Hindlimb muscle (tissue), 1 donor: ENCODE measurements at places on chromosomes 7 and 10.

- no peak for DNase-seq
Measured at GRCh38 chr10:74825371-74826141, 844 bp upstream of the KAT6B start.

- DNase-seq: no peak
Measured at GRCh38 chr7:6022707-6023106, 8.5 kb upstream of the ANKRD61 start.

GRCh38 chr7:17665029-17665428 lies 275.3 kb downstream of the SNX13 start:
- DNase-seq: no peak

DNA sequence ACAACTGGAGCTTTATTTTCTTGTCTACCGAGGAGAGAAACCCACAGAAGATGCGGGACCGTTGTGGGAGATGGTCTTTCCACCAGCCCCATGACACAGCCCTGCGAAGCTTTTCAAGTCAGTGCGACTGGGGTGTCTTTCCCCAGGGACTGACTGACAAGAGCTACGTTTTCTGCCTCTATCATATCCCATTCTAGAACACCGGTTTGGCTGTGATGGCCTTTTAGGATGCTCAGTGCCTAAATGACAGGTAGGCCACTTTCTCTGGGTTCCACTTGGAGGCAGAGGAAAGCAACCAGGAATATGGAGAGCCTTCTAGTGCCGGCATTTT lies 16.9 kb downstream of the SLC13A4 start:
- DNase-seq: no peak

DNA sequence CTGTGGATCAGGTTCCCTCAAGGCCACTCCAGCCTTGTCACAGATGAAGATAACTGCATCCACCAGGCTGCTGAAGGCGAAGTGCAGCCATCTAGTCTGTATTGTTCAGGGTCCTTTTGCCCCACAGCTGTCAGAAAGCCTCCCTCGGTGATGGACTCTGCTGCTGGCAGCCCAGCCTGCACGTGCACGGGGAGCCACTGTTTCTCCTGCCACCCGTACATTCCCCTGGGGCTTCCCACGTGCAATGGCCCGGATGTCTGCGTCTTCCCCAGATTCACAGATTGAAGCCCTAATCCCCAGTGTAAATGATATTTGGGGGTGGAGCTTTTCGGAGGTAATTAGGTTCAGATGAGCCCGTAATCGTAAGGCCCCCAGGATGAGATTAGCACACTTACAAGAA lies 46.6 kb upstream of the VIPR2 start:
- DNase-seq: no peak

DNA sequence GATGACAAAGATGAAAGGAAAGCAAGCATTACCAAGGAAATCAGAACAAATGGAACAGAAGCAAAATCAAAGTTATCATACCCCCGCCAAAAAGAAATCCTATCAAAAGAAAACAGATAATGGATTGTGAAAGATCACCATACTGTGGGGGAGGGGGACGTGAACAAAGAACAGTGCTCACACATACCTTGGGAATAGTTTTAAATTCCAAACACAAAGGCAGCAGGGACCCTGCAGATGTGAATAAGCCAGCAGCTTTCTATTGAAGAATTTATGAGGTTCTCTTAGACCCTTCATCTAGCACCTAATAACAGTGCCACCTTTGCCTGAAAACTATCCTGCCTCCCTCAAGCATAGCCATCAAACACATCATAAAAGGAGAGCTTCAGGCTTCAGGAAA lies 94.0 kb downstream of the AKR1D1 start:
- DNase-seq: no peak

- no peak for DNase-seq
Measured at GRCh38 chr7:150997817-150998216, 7.0 kb downstream of the NOS3 start.

GRCh38 chr10:7948371-7949000 lies 106.0 kb upstream of the GATA3 start:
- no peak for DNase-seq

GRCh38 chr10:70315815-70316214 lies 32.0 kb upstream of the NPFFR1 start:
- DNase-seq: no peak

- DNase-seq: no peak
Measured at GRCh38 chr10:82162549-82163195, 287.7 kb downstream of the NRG3 start.

GRCh38 chr7:55055479-55055878 lies 36.7 kb downstream of the EGFR start:
- no peak for DNase-seq

DNA sequence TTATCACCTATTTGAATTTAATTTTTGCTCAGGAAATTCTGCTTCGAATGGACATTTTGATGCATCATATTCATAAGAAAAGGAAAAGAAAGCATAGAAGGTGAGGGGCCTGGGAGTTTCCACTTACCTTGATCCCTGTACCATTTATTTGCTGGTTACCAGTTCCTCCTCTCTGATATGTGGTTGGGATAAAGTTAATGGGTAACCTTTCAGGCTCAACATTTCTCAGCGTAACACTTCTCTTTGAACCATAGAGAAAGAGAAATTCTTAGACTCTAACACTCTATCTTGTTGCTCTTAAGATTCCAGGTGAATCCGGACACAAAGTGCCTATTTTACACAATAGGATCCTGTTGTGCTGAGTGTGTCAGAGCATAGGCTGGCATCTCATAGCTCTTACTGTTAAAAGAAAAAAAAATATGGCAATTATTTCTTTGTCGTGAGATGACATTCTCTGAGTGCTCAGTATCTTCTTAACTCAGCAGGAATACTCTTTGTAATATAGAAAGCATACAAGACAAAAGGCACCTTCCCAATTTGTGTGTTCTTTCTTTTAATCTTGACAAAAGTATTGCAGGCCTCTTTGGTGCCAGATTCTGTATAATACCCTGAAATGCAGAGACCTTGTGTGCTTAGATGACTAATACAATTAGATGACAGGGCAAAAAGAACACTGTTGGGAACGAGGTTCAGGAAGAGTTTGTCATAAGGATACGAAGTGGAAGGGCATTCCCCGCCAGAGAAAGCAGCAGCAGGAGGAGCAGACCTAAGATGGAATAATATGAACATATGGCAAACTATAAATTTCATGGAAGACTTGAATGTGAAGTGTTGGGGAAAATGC lies 689.6 kb downstream of the NRG3 start:
- DNase-seq: no peak

GRCh38 chr7:128846781-128847444 lies 15.7 kb upstream of the ATP6V1F start:
- no peak for DNase-seq

DNA sequence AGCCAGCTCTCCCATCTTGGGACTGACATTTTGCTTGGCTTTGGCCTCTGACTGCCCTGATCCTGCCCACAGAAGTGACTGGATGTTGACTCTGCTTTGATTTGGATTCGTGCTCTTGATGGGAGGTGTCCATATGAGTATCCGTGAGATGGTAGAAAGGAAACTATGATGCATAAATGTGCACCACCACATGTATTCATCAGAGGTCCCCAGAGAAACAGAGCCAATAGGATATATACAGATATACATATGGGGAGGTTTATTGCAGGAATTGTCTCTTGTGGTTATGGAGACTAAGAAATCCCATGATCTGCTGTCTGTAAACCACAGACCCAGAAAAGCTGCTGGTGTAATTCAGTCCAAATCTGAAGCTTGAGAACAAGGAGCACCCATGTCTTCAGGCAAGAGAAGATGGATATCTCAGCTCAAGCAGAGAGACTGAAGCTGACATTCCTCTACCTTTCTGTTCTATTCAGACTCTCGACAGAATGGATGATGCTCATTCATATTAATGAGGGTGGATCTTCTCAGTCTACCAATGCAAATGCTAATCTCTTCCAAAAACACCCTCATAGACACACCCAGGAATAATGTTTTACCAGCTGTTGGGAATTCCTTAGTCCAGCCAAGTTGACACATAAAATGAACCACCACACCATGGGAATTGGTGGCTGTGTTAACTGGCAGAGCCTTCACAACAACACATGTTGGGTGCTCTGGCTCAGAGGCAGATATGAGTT lies 390.7 kb downstream of the CCSER2 start:
- DNase-seq: no peak

- peak; percentile 25 for DNase-seq
Measured at GRCh38 chr7:92645114-92646061, 55.2 kb upstream of the FAM133B start.

GRCh38 chr10:95588025-95588424 lies 26.9 kb upstream of the SORBS1 start:
- DNase-seq: no peak

DNA sequence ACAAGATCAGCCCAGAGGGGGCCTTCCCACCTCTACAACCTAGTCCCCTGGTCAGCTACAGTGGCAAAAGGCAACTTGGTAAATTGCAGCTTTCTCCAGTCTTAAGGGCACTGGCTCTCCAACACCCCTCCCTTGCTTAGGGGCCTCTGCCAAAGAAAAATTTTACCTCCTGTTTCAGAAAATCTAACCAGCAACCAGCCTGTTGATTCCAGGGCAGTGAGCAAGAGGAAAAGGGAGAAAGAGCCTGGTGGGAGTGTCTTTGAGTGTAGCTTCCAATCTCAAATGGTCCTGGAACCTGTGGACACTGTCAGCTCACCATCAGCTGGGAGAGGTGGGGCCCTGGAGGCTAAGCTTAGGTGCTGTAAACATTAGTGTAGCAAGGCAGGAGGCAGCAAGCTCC lies 22.9 kb downstream of the ACTR1A start:
- DNase-seq: no peak

- DNase-seq: no peak
Measured at GRCh38 chr10:114492351-114493037, 88.2 kb upstream of the AFAP1L2 start.

GRCh38 chr7:11846361-11846955 lies 14.5 kb upstream of the THSD7A start:
- no peak for DNase-seq

- no peak for DNase-seq
Measured at GRCh38 chr7:24717247-24717622, 40.0 kb downstream of the GSDME start.

- DNase-seq: no peak
Measured at GRCh38 chr7:45033261-45033930, 33.4 kb downstream of the CCM2 start.

- DNase-seq: no peak
Measured at GRCh38 chr10:3259499-3259898, 86.9 kb upstream of the PITRM1 start.

GRCh38 chr10:93437946-93438612 lies 44.1 kb downstream of the MYOF start:
- peak; percentile 64 for DNase-seq

DNA sequence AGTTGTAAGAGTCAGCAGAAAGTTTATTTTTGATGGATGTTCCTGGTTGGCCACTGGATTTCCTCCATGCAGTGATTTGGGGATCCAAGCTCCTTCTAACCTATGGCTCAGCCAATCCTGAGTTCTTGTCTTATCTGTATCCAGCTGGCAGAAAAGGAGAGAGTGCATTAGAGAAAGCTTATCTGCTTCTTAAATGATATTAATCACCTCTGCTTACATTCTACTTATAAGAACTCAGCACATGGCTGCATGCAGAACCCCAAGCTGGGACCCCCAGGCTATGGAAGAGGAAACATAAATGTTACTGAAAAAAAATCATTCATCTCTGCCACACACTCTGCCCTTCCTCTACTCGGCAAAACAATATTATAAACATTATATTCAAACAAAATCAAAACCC lies 739.8 kb upstream of the AUTS2 start:
- no peak for DNase-seq

DNA sequence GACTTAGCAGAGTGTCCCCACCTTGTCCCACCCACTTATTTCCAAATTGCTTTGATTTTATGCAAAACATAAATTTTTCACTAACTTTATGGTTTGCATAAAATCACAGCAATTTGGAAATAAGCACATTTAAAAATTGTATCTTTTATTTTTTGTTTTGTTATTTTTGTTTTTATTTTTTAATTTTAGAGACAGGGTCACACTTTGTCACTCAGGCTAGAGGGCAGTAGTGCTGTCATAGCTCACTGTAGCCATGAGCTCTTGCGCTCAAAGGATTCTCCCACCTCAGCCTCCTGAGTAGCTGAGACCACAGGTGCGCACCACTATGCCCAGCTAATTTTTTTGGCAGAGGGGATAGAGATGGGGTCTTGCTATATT lies 43.2 kb downstream of the APBB1IP start:
- no peak for DNase-seq

DNA sequence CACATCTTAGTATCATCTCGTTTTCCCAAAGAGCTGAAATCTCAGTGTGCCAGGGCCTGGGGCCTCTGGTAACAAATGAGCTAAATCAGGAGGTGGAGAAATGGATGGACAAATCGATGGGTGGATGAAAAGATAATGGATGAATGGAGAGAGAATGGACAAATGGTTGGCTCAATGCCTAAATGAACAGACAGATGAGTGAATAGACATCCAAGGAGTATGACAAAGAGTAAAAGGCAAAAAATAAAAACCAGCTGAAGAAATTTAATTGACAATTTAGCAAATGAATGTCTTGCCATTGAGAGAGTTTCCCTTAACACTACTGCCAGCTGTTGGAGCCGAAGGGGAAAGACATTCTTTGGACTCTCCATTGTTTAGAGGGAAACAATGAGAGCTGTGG lies 8.0 kb downstream of the SYCE1 start:
- no peak for DNase-seq

- no peak for DNase-seq
Measured at GRCh38 chr10:101759309-101760247, 16.3 kb downstream of the FGF8 start.

DNA sequence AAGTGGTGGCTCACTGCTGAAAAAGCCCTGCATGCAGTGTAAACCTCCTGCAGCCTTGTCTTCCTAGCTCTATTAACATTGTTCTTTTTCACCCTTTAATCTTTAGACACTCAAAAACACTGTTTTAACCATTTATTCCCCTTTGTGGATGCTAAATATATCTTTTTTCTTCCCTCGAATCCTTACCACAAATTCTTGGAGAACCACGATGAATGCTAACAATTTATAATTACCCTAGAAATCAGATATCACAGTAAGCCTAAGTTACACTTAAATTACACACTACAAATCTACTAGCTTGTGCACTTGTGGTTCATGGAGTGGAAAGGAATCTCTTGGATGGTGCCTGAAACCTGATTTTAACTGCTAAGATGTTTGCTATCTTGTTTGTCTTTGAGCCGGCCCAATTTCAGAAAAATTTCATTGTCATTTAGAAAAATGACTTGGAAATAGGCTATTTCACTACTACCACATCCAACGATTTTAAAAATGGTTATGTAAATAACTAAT lies 125.1 kb upstream of the NOBOX start:
- DNase-seq: no peak

- peak; percentile 43 for DNase-seq
Measured at GRCh38 chr7:74449809-74450397, 3.8 kb upstream of the GTF2IRD1 start.

DNA sequence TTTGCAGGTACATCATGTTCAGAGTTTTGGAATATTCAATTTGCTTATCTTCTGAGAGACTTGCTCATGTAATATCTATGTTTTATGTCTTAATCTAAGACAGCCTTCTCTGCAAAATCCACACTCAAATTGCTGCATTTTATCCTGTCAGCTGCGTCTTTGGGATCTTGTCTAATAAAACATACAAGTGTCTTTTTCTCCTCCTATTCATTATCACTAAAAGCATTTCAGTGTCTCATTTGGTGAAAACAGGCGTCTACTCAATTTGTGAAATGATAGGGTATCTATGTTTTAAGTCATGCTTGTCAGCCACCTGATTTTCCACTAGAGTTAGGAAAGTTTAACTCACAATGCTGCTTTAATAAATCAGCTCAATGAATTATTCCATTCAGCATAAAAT lies 112.7 kb upstream of the LRRTM3 start:
- no peak for DNase-seq
